Non-pigmented ciliary epithelial cell (primary cell): ENCODE measurements at places on chromosomes 5 and 9.

GRCh38 chr9:134328341-134328840, 2.1 kb downstream of the RXRA start:
- no peak for DNase-seq

DNA sequence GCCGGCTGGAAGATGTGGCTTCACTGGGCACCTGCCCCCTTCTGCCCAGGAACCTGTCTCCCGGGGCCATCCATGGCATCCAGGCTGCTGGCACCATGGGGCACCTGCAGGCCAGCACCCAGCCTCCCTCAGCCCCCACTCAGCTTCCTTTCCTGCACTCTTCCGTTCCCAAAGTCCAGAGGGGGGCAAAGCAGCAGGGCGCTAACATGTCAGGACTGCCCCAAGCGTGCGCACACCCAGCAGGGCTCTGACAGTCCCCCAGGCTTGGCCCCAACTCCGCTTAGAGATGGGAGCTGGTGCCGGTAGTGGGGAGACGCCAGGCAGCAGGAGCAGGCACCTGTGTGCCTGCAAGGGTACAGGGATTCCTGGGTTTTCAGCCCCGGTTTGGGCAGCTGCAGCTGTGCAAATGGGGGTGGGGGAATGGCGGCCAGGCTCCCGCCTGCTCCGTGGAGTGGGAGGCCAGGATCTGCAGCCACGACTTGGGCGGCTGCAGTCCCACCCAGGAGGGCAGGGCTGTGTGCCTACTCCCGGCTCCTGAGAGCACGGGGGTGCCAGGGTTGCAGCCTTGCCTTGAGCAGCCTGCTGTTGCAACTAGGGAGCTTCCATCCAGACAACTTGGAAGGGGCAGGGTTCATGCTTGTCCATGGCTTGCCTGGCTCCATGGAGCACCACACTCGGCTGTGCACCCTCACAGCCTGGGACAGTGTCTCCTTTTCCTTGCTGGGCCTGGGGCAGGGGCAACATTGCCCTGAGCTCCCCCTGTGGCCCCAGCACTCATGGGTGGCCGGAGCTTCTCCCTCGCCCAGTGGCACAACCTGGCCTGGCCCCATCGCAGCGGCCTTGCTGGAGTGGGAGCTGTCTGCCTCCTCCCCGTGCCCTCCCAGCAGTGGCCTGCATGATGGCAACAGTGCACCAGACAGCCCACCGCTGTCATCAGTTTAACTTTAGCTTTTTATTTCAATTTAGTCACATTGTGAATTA, 561.1 kb downstream of the MTRR start:
- DNase-seq = no peak

GRCh38 chr5:28517691-28518090, 1479.3 kb upstream of the CDH9 start:
- DNase-seq = no peak

DNA sequence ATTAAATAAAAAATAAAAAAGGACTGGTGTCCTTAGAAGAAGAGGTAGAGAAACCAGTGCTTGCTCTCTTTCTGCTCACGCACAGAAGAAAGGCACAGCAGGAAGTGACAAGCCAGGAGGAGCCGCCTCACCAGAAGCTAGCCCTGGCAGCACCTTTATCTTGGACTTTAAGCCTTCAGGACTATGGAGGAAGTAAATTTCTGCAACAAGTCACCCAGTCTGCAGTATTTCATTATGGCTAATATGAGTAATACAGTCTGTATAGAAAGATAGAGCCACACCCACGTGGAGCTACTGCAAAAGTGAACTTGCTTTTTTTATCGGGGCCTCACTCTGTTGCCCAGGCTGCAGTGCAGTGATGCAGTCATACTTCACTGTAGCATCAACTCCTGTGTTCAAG, 68.4 kb downstream of the PDZD2 start:
- DNase-seq = no peak

DNA sequence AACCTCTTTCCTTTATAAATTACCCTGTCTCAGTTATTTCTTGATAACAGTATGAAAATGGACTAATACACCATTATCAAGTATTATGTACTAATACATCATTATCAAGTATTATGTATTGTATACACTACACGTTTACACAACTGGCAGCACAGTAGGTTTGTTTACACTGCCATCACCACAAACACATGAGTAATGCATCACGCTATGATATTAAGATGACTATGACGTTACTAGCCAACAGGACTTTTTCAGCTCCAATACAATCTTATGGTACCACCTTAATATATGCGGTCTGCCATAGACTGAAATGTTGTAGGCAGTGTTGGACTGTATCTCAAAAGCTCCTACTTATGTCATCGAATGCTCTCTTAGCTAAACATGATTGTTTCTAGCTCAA, 28.2 kb downstream of the PRELID2 start:
- no peak for DNase-seq

DNA sequence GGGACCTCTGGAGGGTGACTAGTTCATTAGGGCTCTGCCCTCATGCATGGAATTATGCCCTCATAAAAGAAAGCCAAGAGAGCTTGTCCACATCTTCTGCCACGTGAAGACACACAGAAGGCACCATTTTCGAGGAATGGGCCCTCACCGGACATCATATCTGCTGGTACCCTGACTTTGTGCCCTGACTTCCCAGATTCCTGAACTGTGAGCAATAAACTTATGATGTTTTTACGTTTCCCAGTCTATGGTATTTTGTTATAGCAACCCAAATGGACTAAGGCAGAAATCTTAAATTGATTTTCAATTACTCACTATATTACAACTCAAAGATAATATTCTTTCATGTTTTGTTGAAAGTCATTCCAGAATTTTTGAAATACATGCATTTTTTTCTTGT, 163.8 kb upstream of the PAPPA start:
- no peak for DNase-seq

DNA sequence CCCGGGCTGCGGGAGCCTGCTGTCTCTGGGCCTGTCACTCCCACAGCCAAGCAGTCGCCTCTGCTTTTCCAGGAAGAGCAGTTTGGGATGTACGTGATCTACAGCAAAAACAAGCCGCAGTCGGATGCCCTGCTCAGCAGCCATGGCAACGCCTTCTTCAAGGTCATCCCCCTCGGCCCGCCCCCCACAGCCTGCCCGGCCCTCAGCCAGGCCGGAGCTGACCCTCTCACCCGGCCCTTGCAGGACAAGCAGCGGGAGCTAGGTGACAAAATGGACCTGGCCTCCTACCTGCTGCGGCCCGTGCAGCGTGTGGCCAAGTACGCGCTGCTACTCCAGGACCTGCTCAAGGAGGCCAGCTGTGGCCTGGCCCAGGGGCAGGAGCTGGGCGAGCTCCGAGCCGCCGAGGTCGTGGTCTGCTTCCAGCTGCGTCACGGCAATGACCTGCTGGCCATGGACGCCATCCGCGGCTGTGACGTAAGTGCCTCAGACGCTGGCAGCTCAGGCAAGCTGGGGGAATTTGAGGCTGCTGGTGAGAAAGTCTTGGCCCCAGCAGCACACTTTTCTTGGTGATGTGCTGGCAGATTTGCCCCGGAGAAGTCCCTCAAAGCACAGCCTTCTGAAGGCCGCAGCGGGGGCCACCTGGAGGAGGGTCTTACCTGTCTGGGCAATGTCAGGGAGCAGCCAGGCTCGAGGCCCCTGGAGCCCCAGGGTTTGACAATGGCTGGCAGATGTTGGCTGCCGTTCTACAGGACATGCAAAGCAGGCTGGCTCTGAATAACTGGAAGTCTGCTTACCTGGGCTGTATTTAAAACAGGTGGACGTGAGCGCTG, 20.1 kb upstream of the LRRC14B start:
- DNase-seq = no peak
